Panc1 (cell line): ENCODE measurements at places on chromosomes 16 and 17. TPM values are rescaled to one million over a fixed set of nuclear protein-coding genes. Genes with fewer than 3 reads are reported as not detected.

DNA sequence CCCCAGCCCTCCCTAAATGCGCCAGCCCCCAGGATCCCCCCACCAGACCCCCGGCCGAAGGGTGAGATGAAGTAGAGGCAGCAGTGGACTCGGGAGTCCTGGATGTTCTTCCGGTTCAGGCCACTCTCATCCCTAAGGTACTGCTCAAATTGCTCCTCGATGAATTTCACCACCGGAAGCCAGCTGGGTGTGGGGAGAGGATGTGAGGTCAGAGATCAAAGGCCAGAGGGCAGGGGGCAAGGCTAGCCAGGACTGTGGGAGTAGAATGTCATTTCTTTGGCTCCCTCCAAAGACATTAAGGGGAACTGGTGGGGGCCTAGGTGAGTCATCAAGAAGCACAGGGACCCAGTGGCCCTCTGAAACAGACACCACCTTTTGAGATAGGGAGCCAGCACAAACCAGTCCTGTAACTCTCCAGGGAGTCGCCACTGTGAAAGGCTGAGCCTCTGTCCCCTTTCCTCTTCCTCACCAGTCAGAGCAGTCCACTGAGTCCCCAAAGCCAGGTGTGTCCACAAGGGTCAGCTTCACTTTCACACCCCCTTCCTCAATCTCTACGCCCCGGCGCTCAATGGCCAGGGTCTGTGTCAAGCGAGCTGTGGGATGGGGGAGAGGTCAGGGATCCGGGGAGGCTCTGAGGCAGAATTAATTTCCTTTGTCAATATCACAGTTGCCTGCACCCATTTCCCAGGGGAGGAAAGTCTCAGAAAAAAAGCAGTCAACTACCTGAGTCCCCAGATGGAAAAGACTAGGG lies 895 bp downstream of the SEPTIN1 start:
- DNase-seq: no peak

- no peak for DNase-seq
These were observed 988 bp upstream of the IL21R start for GRCh38 chr16:27400751-27401620.

- DNase-seq: no peak
These were observed 26.0 kb upstream of the SPPL2C start for GRCh38 chr17:45818699-45819098.

GRCh38 chr16:10805334-10805733 lies 13.3 kb downstream of the TVP23A start:
- no peak for DNase-seq

DNA sequence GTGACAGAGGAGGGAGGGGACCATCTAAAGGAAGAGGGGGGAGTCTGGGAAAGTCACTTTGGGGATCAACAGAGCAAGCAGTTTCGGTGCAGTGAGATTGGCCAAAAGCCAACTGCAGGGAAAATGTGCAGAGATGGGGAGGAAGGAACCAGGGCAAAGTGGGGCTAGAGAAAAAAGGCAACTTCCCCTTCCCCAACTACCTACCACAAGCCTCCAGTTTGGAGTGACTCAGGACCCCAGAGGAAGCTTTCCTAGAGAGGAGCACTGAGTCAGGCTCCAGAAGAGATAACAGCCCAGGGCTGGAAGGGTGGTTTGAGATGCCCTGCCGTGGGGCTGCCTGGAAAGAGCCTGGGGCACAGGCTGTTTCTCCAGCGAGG lies 6.9 kb upstream of the CD300LD start:
- DNase-seq: no peak

The FBXW10B gene
- total RNA-seq: 0.54 TPM

The MYOCD gene
- not detected for total RNA-seq
